ENCODE measurements at places on chromosomes 3 and 15.

GRCh38 chr3:30531017-30531570 lies 75.3 kb upstream of the TGFBR2 start:
- DNase-seq: no peak

DNA sequence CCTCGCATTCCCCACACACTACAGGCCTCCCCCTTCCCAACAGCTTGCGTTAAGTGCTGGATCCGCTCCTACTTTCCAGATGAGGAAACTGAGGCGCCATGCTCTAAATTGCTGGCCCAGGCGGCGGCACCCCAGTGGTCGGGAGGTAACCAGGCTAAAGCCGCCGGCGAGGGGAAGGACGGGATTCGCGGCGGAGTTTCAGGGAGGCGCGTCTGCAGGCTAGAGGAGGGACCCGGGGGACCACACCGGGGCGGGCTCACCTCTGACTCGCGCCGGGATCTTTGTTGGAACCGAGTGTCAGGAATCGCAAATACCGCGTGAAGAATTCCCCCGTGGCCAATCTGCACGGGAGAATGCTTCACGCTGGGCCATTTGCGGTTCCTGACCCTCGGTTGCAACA lies 24.6 kb upstream of the PTPN23 start:
- no peak for DNase-seq

DNA sequence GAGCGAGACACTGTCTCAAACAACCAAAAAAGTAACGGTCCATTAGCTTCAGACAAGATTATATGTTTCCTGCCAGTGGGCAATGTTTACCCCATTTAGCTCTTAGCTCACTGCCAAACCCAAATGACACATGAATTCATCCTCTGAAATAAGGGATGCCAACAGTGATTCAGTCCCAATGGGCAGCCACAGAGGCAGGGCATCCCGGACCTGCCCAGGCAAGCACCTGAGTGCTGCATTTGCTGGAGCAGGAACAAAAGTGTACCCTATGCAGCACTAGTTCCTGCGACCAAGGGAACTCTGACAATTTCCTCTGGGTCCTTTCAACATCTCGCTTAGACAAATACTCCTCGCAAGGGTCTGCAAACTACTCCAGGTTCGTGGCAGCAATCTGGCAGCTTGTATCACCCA lies 8.0 kb downstream of the IP6K2 start:
- DNase-seq: no peak

DNA sequence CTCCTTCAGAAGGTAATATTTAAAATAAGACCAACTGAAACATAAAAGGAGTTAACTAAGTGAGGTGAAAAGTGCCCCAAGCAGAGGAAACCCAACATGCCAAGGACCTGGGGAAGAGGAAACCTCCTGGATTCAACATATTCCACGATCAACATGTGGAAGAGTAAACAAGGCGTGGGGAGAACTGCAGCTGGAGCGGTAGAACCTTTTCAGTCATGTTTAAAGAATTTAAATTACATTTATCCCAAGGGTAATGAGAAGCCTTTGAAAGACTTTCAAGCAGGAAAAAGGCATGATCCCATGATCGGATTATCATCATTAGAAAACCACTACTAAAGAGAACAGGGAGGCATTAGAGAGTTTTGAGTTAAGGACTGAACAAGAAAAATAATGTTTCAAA lies 330.7 kb downstream of the FHIT start:
- no peak for DNase-seq

- DNase-seq: no peak
Observed at GRCh38 chr3:197804511-197804910, 13.5 kb downstream of the LRCH3 start.

DNA sequence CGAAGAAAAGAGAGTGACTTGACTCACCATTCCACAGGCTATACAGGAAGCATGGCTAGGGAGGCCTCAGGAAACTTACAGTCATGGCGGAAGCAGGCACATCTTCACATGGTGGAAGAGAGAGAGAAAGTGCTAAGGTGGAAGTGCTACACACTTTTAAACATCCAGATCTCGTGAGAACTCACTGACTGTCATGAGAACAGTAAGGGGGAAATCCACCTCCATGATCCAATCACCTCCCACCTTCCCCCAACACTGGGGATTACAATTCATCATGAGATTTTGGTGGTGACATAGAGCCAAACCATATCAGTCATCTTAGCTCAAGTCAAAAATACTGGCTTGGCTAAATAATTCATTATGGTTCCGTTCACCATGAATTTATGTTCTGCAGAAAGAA lies 45.3 kb upstream of the NEDD4 start:
- no peak for DNase-seq

Data from COLO829 (cell line).